ENCODE measurements at places on chromosomes 11 and 22. TPM values are rescaled to one million over a fixed set of nuclear protein-coding genes. Genes with fewer than 3 reads are reported as not detected.

SOX6 gene
- total RNA-seq: 5.4 TPM

TREH gene
- not detected for total RNA-seq

MIOX gene
- not detected for total RNA-seq

NXPE4 gene
- total RNA-seq: 0.33 TPM

SMIM35 gene
- 0.15 TPM for total RNA-seq

PGA4 gene
- 1.3 TPM for total RNA-seq

CBL gene
- 37.4 TPM for total RNA-seq

JAM3 gene
- 94.9 TPM for total RNA-seq

- DNase-seq: no peak
Observed at GRCh38 chr22:36405221-36405661, 17.5 kb upstream of the MYH9 start.

DNA sequence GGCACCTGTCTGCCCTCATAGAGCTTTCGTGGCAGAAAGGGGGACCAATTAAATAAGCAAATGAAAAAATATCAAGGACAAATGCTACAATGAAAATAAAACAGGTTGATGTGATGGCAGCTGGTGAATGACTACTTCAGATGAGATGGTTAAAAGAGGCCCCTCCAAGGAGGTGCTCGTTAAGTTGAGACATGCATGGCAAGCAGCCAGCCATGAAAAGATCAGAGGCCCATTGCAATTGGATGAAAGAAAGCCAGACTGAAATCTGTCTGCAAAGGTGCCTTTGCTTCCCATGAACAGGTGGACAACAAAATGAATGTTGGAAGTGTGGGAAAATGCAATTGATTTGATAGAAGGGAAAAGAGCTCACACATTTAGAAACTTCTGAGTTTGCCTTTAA, 848 bp upstream of the TRPC6 start:
- DNase-seq: no peak

DNA sequence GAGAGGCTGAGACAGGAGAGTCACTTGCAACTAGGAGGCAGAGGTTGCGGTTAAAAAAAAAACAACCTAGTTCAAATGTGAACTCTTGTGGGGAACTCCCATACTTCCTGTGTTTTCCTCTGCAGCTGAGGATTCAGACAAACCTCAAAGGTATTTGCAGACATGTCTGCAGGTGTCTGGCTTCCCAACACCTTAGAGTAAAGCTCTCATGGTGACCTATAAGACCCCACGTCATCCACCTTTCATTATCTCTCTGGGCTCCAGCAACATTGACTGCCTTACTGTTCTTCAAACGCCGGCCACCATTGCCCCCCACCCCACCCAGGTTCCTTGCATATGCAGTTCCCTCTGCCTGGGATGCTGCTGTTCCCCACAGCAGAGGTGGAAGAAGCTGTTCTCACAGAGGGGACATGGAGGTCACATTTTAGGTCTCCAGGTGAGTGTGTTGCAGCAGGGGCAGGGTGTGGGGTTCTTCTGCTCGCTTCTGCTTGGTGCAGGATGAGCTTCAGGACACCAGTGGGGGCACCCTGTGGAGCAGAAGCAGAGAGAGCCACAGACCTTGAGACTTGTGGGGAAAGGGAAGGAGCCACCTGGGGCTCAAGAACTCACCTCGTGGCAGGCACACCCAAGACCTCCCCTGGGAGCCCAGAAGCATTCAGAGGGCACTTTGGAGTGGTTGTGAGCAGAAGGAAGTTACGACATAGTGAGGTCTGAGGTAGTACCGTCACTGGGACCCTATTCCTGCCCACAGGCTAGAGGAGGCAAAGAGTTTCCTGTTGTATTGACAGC, 203.2 kb downstream of the CSNK2A3 start:
- DNase-seq: no peak

- DNase-seq: no peak
Observed at GRCh38 chr11:117686711-117687110, 110.3 kb downstream of the DSCAML1 start.

DNA sequence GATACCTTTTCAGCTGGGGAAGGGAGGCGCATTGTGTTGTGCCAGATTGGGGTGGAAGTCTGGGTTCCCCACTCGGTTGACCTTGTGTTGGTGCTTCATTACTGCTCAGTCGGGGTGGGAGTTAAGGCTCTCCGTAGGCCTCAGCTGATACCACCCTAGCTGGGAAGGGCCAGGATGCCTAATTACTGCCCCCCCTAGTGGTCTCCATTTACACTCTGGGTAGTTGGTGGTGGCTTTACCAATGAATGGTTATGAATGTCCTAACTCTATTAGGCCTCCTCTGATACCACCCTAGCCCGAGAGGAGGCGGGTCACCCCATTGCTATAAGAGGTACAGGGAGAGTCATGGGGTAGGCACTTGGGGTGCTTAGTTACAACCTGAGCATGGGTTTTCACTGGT, 27.5 kb upstream of the HIKESHI start:
- no peak for DNase-seq

GRCh38 chr11:77351281-77351886, 49.9 kb upstream of the GDPD4 start:
- no peak for DNase-seq

DNA sequence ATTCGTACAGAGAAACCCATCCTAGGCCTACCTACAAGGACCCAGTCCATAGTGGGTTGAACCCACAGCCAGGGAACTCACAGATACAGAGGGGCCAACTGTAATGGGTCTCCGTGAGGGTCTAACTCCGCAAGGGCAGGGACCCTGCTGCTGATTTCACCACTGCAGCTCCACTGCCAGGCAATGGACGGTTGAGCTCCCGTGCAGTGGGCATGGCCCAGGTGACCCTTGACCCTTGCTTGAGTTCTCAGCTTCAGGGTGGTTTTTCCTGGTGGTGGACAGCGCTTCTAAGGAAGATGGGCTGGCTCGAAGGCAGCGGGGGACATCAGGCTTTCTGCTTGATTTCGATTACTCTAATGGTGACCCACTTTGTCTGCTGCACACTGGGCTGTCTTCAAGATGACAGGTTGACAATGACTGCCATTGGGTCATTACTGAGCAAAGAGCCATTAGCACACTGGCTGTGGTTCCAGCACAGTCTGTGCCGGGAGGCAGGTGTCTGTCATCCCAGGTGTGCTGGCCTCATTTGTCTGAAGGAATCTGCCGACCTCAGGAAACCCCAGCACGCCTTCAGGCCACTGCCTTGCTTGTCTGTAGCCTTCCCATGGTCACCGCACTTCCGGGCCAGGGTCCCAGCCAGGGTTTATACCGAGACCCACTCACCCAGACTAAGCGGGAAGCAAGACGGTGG, 3.7 kb upstream of the GAL start:
- DNase-seq: no peak

- no peak for DNase-seq
Observed at GRCh38 chr11:118321386-118322082, 17.0 kb downstream of the CD3E start.

GRCh38 chr11:125167954-125168835, 3.6 kb downstream of the PKNOX2 start:
- no peak for DNase-seq
